ENCODE measurements at places on chromosomes 13 and 19.
A peak's percentile ranks its signal among the peaks of the same experiment; 100 is the strongest.

GRCh38 chr19:48689449-48689848 is 6.3 kb upstream of the FUT2 start:
- no peak for DNase-seq

DNA sequence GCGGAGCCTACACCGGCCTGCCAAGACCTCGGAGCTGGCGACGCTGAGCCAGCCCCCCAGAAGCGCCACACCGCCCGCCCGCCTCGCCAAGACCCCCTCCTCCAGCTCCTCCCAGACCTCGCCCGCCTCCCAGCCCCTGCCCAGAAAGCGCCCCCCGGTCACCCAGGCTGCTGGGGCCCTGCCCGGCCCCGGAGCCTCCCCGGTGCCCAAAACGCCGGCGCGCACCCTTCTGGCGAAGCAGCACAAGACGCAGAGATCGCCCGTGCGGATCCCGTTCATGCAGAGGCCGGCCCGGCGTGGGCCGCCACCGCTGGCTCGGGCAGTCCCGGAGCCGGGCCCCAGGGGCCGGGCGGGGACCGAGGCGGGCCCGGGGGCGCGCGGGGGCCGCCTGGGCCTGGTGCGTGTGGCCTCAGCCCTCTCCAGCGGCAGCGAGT is 10.2 kb downstream of the C19orf25 start:
- DNase-seq = no peak

GRCh38 chr19:14505488-14506239 is 9.7 kb upstream of the GIPC1 start:
- DNase-seq = peak; percentile 89

DNA sequence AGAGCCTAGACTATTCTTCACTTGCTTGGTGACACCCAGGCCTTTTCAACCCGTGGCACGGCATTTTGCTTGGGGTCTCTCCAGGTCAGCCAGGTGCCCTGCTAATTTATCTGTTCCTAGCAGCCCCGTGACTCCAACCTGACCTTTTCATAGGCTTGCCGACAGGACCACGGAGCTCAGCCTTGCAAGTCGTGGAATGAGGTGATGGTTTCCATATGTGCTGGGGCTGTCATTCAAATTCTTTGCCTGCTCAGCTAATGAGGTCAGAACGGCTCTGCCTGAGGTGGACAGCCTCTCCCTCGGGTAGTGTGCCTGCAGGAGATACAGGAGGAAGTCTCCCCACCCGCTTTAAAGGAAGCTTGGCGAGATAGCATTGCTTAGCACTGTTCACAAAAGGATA is 61.0 kb downstream of the SHISA2 start:
- DNase-seq = no peak

GRCh38 chr19:1734321-1734966 is 18.9 kb upstream of the ONECUT3 start:
- no peak for DNase-seq

- DNase-seq = no peak
Observed at GRCh38 chr13:107295416-107296140, 727.6 kb upstream of the ARGLU1 start.

DNA sequence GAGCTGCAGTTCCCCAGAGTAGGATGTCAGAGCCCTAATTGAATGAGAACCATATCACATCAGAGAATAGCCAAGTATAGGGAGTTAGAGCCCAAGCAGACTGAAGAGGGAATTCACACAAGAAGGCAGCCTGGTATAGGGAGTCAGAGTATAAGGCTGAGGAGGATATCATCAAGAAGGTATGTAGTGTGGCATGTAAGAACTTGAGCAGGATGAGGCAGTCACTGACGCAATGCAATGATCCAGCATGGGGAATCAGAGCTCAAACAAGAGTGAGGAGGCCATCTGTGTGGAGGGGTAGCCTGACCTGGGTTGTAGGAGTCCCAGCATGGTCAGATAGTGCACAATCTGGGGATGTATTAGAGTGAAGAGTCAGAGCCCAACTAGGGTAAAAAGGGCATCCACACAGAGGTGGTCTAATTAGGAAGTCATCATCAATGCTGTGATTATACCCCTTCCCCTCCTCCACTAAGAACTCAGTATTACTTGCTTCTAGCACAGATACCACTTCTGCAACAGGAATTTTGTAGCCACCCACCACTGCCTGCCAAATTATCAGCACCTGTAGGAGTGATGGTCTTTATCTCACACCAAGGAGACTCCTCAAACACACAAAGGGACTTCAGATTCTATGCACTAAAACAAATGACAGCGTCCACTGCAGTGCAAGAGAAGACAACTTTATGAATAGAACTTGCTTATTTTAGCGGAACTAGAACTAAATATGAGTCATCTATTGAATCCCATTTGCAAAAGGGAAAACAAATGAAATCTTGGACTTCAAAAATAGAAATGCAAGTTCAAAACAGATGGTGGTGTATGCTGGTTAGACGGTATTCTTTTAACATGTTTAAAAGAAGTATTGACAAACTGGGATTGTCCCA is 107.2 kb downstream of the FNDC3A start:
- peak; percentile 86 for DNase-seq

DNA sequence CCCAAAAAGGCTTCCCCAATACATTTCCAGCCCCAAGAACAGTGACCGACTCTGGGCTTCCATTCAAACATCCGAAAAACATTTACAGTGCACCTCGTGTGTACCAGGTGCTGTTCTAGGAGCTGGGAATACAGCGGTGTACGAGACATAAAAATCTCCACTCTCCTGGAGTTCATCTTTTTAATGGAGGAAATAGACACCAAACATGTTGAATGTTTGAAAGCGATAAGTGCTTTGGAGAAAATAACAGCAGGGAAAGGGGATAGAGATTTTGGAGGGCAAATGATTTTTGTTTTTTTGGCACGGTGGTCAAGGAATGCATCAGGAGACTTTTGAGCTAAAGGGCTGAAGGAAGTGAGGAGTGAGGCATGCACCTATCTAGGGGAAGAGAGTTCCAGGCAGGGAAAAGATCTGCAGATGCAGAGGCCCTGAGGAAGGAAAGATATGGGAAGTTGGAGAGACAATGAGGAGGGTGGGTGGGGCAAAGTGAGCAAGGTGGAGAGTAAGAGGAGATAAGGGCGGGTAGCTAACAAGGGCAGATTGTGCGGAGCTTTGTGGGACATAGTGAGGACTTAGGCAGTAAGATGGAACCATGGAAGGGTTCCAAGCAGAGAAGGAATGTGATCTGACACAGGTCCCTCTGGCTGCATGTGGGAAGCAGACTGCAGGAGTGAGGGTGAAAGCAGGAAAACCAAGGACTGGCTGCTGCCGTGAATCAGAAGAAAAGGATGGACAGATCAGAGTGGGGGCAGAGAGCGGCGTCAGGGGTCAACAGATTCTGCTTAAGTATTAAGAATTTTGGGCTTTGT is 703 bp upstream of the FBL start:
- DNase-seq = no peak

DNA sequence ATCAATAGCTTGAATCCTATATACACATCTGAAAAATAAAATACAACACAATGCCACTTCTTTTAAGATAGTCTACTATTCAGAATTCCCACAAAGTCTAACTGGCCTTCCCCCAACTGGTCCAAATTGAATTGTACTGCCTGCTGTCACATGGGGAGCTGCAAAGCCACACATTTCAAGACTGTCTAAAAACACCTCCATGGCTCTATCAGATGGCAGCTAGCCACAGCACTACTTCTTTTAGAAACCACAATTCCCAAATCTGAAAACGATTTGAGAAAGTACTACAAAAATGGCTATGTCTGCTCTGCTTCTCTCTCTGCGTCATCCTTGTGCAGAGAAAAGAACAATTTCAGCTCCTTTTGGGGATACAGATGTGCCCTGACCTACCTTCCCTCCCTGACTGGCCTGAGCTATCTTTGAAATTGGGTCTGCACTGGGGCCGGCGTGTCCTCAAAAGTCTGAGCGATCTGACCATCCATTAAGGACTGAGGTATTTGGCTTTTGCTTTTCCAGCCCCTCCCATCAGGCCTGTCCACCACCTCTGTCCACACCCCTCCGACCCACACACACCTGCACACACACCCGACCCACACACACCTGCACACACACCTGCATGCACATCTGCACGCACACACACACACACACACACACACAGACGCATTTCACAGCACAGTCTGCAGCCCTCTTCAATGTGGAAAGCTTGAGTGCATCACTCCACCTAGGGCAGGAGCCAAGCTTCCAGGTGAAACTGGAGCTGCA is 68.6 kb upstream of the IPO5 start:
- DNase-seq = no peak

DNA sequence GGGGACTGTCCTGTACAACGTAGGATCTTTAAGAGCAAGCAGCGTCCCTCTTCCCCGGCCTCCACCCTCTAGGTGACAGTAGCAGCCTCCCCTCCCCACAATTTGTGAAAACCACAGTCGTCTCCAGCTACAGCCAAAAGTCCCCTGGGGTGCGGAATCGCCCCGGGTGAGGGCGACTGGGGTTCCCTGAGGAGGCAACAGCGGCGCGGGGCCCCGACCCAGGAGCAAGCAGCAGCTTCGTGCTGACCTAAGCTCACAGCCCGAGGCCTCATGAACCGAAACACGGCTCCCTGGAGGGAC is 322 bp downstream of the ZNF558 start:
- DNase-seq = peak; percentile 52

DNA sequence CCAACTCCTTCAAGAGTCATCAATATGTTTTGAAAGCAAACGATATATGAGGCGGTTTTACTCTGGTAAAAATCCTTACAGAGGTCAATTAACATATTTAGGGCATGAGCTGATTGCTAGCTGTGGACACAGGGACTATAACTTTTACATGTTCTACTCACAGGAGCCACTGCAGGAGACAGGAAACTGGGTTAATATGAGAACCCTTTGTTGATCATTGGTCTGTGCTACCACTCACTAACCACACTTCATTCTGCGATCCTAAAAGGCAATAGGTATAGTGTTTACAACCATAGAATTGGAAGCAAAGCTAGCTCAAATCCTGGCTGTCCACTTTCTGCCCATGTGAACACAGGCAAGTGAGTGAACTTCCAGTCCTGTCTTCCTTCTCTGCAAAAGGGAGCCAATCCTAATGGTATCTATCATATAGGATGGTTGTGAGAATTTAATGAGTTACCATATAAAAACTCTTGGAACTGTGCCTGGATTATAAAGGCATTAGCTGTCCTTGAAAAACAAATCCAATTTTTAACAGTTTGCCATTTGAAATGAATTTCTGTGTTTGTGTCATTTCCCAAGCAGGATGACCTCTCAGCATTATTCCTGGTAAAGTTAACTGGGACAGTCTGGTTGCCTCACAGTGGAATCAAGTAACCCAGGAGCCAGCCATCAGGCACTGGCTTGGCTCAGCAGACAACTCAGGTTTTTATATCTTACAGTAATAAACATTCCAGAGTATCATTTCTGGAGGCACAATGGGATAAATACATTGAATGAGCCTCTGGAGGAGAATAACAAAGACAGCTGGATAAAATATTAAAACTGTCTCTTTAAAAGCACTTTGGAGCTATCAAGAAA is 29.8 kb upstream of the RAP2A start:
- no peak for DNase-seq

- DNase-seq = no peak
Observed at GRCh38 chr19:4121273-4121612, 2.7 kb downstream of the MAP2K2 start.

- no peak for DNase-seq
Observed at GRCh38 chr19:19461671-19462622, 53.4 kb downstream of the TSSK6 start.

DNA sequence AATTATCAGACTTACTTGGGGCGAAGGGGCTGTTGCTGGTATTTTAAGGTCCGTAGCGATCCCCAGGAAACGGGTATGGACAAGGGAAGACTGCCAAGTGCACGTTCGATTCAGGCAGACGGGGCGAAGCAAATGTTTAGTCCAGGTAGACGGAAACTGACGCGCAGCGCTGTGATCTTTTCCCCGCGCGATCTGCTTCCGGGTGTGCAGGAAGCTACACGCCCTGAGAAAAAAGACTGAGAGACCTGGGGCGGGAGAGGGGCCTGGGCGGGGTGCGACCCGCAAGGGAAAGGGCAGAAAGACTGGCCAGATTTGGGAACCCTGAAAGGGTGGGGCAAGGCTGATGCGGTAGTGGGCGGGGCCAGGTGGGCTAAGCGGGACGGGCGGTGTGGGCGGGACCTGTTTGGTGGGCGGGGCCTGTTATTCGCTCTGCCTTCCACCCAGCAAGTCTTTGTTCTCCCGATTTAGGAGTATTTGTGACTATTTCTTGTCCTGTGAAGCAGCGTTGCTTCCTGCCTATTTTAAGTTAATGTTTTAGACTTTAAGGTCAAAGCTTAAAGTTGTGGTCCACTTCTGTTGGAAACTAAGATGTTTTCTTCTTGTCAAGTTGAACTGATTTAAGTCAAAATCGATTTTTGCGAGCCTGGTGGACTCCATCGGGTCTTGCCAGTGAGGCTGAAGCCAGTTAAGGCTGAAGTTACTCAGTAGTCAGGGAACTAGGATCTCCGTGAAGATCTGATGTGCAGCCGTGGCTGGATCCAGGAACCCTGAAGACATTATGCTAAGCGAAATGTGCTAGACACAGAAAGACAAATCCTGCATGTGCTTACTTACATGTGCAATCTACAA is at the start of gene ZNF836:
TSS of gene ZNF836 (minus strand) at position 301 of the 849 bp plus-strand sequence. CDS start 3,549 bp downstream, outside the sequence.
- DNase-seq = peak; percentile 87

DNA sequence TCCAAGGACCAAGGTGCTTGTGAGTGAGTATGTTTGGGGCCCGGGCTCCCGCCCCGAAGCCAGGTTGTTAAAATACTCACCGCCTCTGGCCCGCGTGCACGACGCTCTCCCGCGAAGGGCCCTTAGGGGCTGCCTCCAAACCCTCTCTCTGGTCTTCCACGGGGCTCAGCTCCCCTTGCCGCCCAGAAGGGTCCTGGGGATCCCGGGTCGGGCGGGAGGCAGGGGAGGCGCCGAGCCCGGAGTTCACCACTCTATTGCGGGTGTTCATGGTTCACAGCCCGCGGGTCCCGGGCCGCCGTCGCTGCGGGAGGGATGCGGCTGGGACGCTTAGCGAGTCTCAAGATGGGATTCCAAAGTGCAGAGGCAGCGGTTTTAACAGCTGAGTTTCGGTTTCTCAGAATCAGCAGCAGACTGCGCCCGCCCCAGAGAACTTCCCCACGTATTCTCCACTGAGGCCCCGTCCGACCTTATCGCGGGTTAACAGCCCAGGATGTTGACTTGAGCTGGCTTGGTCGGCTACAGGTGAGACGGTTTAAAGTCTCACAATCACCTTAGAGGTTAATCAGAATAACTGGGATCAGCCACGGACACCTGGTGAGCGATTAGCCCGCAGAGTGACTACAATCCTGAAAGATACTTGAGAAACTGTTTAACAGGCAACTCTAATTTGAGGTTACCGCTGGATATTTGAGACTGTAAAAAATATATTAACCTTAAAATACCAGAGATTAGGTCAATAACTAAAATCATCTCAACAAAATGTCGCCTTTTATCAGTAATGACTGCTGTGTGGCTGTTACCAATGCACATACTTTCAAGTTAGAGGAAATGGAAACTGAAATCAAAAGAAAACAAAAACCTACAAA is at the start of gene EPSTI1:
TSS of gene EPSTI1 (minus strand) at position 344 of the 866 bp plus-strand sequence. CDS start at position 268, 76 bp downstream.
- DNase-seq = peak; percentile 53
